ENCODE measurements at places on chromosomes 13 and 19.

- DNase-seq = no peak
Observed at GRCh38 chr19:48797103-48797502, 13.7 kb downstream of the BCAT2 start.

DNA sequence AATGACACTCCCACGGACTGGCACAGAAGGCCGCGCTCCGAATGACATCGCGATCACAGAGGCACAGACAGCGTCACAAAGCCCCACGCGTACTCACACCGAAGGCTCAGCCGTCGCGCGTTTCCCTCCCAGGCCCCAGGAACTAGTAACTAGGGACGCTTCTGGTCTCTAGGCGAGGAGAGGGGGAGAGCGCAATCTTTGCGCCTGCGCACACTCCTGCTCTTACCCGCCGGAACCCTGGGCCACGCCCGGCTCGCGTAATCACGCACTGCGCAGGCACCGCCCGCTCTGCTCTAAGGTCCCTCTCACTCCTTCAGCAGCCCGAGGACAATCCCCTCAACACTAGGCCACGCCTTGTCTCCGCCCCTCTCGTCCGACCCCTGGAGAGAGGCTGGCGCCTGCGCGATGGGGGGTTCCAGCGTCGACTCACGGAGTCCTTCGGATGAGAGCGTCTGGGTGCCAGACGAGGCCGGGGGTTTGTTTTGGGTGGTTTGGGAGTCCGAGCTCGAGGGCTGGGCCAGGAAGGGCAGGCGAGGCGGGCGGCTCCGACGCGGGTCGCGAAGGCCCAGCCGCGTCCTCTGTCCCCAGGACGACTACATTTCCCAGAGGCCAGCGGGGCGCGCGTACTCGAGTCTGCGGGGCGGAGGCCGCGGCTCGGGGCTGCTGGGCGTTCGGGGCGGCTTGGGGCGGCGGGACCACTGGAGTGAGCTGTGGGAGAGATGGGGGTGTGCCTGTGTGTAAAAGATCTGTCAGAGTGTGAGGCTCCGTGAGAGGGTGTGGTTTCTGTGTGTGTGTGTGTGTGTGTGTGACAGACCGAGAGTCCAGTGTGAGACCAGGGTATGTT, at the start of gene ZNF471:
Gene ZNF471, plus strand, starts transcription at position 410 of the 844 bp plus-strand sequence. CDS start 3,717 bp downstream, outside the sequence.
- peak; percentile 92 for DNase-seq

DNA sequence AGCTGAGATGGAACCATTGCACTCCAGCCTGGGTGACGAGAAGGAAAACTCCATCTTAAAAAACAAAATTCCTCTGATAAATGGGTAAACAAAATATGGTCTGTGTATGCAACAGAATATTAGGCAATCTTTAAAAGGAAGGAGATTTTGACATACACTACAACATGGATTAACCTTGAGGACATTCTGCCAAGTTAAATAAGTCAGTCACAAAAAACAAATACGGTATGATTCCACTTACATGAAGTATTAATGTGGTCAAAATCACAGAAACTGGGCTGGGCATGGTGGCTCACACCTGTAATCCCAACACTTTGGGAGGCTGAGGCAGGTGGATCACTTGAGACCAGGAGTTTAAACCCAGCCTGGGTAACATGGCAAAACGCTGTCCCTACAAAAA, 3.0 kb upstream of the ZNF444 start:
- no peak for DNase-seq

DNA sequence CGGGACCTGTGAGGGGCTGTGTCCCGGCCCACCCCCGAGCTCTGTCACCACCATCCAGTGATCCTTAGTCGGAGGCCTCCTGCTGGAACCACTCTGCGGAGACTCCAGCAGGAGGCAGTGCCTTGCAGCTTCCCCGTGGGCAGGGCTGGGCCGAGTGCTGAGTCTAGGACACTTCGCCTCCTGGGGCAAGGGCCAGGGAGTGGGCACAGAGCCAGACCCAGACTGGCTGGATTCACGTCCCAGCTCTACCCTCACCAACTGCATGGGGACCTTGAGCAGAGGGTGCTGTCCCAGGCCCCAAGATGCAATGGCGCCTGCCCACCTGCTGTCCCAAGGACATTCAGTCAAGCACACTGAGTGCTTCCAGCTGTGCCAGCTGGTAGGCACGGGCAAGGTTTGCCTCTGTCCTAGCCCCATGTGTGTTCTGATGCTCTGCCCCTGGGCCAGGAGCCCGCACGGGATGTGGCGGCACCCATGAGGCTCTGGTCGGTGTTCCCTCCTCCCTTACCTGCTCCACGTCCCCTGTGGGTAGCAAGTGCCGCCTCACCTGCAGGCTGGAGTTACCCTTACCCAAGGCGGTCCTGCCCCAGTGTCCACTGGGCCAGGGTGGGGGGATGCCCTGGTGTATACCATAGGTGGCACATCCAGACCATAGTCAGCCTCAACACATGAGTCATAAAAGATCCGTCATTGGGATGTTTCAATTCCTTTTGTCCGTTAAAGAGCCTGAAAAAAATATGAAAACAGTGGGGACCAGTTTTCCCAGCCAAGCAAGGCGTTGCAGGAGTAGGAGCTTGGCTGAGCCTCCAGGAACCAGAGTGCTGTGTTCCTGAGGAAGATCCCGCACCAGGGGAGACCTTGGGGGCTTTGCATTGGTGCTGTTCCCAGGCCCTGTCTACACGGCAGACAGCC, 7.4 kb downstream of the FZR1 start:
- no peak for DNase-seq

DNA sequence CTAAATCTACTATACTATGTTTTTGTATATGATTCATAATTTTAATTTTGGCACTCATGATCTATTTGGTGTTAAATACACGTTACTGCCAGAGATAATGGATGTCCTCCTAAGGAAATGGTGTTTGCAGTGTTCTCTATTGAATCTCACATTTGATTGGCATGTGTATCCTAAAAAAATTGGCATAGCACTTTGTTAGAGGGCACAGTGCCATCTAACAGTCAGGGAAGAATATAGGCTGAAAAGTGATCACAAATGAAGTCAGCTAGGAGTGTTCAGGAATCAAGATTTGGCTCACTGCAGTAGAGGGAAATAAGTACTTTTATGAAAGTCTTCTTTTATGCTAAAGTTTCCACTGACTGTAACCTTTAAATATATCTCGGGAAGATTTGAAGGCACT, 624.6 kb downstream of the GPC6 start:
- DNase-seq = peak; percentile 10

GRCh38 chr13:33514362-33514761, 228.8 kb upstream of the STARD13 start:
- no peak for DNase-seq

GRCh38 chr13:20825477-20825875, 51.7 kb upstream of the EEF1AKMT1 start:
- no peak for DNase-seq

DNA sequence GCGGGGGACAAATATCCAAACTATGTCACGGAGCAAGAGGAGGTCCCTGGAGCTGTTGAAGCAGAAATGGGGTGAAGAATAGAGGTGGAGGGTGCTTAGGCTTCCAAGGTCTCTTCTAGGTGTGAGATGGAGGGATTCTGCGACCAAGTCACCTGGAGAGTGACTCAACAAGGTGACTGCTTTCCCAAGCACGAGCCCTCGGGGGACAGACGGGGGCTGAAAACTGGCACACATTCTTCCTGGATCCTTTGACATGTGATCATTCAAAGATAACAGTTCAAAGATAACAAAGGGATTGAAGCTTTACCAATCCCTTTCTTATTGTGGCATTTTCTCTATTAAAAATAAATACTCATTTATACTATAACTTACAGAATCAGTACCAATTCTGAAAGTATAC, 2.2 kb upstream of the TEX101 start:
- DNase-seq = no peak

- DNase-seq = no peak
Observed at GRCh38 chr13:76481738-76482137, 404.5 kb downstream of the KCTD12 start.

DNA sequence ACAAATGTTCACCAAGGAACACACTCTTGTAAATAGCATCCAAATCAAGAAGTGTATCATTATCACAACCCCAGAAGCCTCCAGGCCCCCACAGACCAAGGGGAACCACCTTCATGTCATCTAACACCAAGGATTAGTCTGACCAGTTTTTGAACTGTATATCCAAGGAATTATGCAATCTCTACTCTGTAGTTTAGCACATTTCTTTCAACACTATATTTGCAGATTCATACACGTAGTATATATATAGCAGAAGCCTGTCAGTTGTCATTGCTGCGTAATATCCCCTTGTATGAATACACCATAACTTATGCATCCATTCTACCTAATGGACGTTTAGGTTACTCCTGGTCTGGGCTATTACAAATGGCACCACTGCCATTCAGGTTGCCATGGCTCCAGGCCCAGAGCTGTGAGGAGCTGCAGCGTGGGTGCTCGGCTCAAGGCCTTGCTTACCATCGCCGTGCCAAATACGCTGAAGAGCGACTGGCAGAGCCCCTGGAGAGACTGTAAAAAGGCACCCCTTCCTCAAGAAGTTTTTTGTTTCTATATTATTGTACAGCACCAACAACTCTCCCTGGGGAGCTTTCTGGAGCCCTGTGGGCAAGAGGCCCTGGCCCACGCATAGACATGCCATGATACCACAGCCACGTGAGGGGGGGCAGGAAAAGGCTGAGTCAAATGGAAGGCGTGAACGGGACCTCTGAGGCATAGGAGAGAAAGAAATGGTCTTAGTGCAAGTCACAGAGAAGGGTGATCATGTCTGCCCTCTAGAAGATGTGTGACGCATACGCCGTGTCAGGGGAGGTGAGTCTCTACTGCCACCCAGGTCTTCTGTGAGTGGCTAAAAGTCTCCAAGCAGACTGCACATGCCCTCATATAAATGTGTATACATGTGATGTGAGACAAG, 10.8 kb downstream of the LATS2 start:
- DNase-seq = no peak

DNA sequence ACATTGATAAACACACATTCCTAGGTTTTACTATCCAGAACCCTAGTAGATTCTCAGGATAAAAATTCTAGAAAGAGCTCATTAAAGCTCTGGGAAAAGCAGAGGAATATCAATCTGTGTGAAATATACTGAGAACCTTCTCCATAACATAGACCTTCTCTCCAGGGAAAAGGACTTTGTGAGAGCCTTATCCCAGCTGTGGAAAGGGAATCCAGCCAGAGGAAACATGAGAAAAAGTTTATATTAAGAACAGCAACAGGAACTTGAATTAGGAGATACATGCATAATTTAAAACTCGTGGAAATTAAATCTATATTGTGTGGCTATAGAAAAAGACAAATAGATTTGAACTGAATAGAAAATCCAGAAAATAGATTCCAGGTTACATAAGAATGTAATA, 1639.9 kb downstream of the EFNB2 start:
- DNase-seq = no peak

- DNase-seq = no peak
Observed at GRCh38 chr19:6017576-6017975, 39.6 kb upstream of the RANBP3 start.

DNA sequence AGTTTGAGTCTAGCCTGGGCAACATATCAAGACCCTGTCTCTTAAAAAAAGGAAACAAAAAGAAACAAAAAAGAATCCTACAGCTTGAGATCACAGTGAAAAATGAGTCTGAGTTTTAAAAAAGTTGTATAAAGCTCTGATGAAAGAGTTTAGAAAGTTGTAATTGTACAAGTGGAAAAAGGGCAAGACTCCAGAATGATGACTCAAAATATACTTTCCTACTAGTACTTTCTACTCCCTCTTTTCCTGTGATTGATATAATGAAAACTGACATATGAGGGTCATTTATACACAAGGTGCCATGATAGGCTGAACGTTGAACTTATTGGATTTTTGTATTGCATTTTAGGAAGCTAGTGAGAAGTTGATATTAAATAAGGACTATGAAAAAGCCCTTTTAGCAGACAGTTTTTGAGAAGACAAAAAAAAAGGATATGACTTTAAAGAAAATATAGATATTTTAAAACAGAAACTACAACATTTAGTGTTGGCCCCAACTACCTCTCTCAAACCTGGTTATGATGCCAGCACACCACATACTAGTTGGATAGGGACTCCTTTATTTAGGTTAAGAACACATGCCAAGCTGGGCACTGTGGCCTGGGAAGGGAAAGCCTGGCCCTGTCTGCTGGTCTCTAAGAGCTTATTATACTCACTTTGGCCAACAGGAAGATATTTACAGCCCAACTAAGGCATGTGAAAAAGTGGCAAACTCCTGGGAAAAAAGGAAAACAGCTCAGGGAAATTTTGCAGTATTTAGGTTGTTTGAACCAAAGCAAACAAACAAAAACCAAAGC, 116.6 kb downstream of the KL start:
- DNase-seq = no peak

GRCh38 chr13:34166406-34166805, 348.5 kb downstream of the RFC3 start:
- DNase-seq = no peak

DNA sequence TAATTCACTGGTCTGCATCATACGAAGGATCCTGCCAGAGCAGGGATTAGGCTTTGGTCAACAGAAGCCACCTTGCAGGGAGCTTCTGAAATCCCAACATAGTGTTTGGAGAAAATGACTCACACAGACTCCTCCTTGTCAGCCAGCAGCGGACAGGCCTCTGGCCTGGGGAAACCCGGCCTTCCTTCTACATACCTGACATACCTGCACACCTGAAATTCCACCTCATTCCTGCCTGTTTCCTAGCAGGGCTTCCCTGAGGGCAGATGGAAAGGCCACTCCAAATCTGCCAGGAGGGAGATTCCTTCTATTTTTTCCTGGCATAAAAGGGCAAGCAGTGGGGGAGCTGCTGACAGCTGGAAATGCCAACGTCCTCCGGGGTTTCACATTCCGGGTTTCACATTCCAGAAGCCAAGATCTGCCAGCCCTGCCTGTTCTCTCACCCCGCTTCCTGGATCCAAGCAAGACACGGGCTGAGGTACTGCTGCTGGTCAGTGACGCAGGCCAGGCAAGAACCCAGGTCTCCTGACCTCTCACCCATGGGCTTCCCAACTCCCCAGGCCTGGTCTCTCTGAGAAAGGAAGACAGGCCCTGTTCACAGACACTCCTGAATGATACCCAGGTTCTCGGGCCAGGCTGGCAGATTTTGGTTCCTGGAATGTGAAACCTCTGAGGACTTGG, 18.2 kb upstream of the IGFL1 start:
- DNase-seq = no peak

- peak; percentile 40 for DNase-seq
Observed at GRCh38 chr19:46408664-46409039, 4.7 kb downstream of the CCDC8 start.

DNA sequence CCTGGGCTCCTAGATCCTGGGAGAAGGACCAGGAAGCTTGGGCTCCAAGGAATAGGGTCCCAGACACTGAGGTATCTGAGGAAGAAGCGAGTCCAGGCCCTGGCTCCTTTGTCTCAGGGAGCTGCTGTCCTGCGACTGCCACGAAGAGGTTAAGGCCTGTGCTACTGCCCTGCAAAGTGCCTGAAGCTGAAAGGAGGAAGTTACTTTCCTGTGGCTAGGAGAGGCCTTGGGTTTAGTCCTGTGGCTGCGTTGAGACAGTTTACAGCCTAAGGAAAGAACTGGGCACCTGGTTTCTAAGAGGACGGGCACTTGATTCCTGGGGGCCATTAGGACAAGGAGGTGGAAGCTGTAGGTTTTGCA, 2.8 kb downstream of the MYADM start:
- DNase-seq = no peak
